GF-D8 (cell line): ENCODE measurements at places on chromosomes 4 and X.

DNA sequence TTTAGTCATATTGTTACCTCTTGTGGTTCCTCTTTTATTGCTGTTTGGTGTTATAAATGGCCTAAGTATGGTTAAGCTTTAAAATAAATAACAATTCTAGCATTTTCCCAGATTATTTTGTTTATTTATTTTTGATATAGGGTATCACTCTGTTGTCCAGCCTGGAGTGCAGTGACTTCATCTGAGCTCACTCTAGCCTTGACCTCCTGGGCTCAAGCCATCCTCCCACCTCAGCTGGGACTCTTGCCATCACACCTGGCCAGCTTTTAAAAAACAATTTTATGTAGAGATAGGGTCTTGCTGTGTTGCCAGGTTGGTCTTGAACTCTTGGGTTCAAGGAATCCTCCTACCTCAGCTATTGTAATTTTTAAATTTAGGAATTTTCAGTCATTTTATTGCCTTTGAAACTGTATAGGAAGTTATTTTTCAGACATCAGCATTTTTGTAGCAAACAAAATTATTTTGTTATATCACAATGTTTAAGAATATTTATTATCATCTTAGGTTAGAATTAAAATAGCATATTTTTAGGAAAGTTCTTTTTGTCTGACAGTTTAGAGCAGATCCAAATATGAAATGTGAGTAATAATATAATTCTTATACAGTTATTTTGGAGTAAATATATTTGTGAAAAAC is 66.3 kb upstream of the RHOH start:
- no peak for DNase-seq

DNA sequence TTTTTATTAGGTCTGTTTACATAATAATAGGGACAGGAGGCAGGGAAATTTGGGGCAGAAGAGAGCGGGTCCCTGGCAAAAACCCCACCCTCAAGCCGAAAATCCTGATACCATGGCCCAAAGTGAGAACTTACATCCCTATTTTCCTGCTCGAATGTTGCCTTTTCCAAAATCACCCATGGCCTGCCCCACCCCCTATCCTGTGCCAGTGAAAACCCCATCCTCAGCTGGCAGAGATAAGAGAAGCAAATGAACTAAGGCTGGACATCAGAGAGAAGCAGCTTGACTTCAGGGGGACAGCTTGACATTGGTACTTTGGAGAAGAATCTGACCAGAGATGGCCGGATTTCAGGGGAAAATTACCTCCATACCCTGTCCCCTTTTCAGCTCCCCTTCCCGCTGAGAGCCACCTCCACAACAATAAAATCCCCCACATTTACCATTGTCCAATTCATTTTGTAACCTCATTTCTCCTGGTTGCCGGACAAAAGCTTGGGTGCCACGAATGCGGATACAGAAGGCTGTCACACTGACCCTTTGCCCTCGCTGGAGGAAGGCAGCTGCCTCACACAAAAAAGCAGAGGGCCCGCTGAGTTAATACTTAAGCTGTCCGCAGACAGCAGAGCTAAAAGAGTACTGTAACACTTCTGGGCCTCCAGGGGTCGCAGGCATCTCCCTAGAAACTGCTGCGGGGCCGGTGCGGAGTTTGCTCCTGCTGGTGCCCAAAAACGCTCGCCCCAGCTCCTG is 196.2 kb downstream of the SNCA start:
- DNase-seq, result no peak

- DNase-seq, result no peak
Observed at GRCh38 chrX:70960730-70961129, 29.8 kb upstream of the SLC7A3 start.

DNA sequence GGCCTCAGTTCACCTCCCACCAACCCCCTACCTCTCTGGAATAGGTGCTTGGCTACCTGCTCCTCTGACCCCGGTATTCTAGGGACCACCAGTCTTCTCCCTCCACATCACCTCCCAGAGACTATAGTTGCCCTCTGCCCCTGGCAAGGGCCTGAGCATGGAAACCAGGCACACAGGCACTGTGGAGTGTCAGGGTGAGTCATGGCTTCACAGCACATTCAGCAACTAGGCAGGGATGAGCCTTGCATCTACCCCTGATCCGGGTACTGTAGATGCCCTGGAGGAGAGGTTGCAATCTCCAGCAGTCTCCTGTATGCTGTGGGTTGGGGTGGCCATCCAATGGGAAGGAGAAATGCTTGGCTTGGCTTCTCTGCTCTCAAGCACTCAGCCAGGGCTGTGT is 472.7 kb downstream of the IDS start:
- DNase-seq, result no peak

- no peak for DNase-seq
Observed at GRCh38 chr4:165016971-165017370, 14.8 kb upstream of the TRIM60 start.
